ENCODE measurements at places on chromosomes 11 and 22.

DNA sequence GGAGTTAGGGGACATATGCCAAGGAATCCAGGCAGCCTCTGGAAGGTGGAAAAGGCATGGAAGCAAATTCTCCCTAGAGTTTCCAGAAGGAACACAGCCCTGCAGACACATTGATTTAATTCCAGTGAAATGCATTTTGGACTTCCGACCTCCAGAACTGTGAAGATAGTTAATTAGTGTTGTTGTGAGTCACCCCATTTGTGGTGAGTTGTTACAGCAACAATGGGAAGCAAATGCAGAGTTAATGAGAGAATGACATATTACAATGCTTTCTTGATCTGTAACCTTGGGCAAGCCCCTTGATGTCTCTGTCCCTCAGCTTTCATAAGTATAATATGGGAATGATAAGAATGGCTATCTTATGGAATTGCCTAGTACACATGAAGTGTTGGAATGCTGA, 178.7 kb downstream of the KIRREL3 start:
- no peak for DNase-seq

DNA sequence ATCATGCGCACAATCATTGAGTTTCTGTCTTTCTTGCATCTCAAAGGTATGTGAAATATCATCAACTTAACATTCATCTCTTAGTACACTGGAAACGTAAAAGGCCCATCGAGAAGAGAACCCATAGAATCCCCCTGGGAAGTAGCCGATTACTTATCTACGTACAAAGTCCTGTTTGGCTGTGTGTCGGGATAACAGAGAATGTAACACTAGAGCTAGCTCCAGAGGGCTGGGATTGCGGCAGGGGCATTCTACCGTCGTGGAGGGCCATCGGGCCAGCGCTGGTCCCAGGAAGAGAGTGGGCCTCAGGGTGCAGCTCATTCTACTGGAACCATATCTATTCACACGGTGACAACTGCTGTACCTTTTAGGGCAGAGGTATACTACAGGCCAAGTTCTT, 4.5 kb downstream of the GAL start:
- DNase-seq = no peak

GRCh38 chr11:76955459-76956114, 78.6 kb upstream of the B3GNT6 start:
- DNase-seq = no peak

- no peak for DNase-seq
Observed at GRCh38 chr22:32557925-32558324, 83.3 kb downstream of the FBXO7 start.

DNA sequence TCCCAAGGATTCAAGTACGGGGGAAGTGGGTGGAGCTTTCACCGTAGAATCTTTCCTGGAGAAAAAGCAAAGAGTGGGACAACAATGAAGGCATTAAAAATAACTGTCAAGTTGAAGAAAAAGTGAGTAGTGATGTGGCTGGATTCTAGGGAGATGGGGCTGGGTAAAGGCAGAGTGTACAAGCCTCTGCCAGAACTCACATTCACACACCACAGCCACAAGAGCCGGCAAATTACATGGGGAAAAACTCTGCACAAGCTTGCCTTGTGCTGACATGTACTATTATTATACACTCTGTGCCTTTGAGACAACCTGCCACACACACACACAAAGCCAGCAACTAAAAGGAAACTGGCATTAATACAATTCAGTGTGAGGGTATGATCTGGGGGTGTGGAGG, 182.6 kb downstream of the LARGE1 start:
- no peak for DNase-seq

DNA sequence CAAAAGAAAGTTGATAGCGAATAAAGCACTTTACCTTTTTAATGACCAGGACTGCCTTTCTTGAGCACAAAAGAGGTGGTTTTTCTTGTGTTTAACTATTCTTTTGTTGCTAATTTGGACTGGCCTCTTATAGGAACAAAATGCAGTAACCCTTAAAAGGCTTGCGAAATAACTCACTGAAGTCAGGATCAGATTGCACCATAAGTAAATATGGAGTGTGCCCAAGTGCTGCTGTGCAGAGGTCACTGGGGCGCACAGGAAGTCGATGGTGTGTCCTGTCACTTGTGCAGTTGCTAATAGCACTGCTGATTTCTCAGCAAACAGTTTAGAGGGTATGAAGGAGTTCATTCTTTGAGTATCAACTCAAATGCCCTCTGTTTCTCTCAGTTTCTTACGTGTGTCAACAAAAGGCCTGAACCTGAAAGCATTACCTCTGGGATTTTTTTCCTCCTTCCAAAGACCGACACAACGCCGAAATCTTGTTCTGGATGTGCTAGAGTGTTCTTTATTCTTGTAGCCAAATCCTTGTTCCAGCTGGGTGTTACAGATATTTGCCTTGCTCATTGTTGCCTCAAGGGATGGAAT, 71.3 kb downstream of the ATXN10 start:
- DNase-seq = no peak

DNA sequence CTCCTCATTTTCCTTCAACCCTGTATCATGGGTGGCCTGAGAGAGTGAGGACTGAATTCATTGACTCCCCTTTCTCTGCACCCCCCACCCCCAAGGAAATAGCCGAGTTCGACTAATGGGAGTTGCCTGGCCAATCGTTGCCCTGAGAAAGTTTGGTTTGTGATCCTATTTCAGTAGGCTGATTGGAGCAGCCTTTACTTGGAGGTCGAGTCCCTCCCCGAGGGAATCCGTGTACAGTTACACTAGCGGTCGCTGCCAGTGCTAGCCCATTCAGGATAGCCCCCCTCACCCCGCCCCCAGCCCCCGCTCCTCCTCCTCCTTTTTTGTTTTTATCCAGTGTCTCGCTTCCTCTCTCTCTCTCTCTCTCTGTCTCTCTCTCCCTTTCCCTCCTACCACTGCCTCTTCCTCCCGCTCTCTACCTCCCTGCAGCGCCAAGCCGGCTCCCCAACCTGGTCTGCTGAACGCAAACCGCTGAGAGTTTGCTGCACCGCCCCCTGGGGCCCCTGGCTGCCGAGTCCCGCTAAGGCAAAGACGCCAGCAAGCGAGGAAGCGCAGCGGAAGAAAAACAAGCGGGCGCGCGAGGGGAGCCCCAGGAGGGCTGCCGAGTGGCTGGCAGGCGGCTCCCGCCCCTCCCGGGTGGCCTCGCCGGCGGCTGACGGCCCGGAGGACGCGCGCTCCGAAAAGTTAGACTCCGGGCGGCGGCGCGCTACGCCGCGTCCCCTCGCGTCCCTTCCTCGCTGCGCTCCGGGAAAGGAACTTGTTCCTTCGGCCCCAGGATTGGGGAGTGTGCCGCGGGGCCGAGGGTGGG, at the start of gene GRAMD1B:
GRAMD1B (plus strand) TSS at position 357 of the 808 bp plus-strand sequence. CDS start 524 bp downstream, outside the sequence.
- peak; percentile 61 for DNase-seq

GRCh38 chr22:49600468-49600867, 227.2 kb downstream of the BRD1 start:
- no peak for DNase-seq

- DNase-seq = no peak
Observed at GRCh38 chr11:368414-369335, 624 bp upstream of the B4GALNT4 start.

DNA sequence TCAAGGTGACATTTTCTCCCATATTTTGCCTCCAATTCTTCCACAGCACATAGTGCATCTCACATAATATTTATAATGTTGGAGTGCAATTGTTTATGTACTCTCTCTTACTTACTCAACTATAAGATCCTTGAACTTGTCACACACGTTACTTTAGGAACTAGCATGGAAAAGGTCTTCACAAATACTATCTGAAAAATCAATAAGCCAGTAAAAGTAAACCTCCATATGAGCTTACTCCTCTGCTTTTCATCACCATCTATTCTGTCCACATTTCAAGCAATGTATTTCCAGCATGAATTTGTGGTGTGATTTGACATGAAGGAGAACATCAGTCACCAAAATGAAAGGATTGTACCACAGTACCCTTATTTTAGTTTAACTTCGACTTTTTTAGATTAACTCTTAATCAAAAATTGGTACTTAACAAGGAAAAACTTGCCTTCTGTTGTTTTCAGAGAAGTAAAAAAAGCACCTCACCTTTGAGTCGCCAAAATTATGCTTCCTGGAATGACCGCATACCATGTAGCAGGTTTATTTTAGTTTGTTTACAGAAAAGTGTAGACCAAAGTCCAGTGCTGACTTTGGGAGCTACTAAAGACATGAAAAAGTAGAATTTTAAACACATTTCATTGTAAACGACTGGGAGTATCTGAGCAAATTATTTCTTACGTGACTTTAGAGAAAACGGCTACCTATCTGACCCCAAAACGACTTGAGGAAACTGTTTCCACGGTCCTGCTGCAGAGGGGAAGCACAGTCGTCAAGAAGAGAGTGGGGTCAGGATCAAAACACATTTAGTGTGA, at the start of gene SLC22A9:
SLC22A9 (plus strand) TSS at position 621 of the 806 bp plus-strand sequence. CDS start 272 bp downstream, outside the sequence.
- DNase-seq = no peak

- no peak for DNase-seq
Observed at GRCh38 chr11:34176751-34177209, 71.4 kb downstream of the NAT10 start.

DNA sequence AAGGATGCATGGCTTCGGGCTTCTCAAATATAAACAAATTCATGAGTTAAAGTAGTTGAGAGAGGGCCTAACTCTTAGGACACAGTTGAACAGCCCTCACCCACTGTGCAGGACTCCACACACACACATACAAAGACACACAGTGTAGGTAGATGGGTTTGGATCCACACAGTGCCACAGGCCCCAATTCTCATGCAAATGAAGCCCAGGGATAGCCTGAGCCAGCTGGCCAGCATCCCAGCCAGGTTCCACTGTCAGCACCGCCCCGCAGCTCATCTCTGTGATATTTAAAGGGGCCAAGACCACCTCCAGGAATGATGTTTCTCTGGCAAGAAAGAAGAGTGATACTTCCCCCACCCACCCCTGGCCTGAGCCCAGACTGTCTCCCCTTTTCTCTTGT, 11.7 kb downstream of the SLC35C1 start:
- peak; percentile 8 for DNase-seq

GRCh38 chr22:45777852-45778375, 106.3 kb downstream of the ATXN10 start:
- no peak for DNase-seq
